ENCODE measurements at places on chromosomes 2 and 18.

DNA sequence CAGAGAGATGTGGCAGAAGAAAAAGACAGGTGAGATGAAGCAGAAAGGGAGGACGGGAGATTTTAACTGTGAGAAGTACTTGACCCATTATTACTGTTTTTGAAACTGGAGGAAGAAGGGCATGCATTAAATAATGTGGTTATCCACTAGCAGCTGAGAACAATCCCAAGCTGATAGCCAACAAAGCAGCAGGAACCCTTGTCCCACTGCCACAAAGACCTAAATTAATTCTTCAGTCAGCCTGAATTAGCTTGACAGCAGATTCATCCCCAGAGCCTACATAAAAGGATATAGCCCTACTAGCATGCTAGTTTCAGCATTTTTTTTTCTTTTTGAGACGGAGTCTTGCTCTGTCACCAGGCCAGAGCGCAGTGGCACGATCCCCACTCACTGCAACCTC, 19.5 kb upstream of the REG3A start:
- DNase-seq = no peak

- DNase-seq = no peak
Measured at GRCh38 chr2:88808652-88809051, 117.2 kb downstream of the RPIA start.

DNA sequence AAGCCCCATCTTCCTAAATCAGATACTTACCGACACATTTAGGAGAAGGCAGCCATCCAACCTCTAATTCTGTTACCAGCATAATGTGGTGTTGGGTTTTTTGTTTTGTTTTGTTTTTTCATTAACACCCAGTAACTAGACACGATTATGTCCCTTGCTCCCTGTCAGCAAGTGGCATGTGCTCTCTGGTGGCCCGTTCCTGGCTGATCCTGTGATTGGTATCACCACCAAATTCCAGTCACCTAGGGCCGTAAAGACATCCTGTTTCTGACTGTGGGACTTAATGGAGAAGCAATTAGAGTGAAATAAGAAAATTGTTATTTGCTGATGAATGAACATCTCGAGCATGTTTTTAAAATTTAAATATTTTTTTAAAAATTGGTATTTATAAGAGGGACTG, 5.9 kb upstream of the DLX1 start:
- no peak for DNase-seq

GRCh38 chr2:145352484-145352883, 832.6 kb upstream of the ZEB2 start:
- DNase-seq = no peak

GRCh38 chr2:159208438-159208837, 78.1 kb downstream of the WDSUB1 start:
- no peak for DNase-seq

- no peak for DNase-seq
Measured at GRCh38 chr2:234392041-234392615, 104.8 kb downstream of the ARL4C start.

- DNase-seq = no peak
Measured at GRCh38 chr2:200373231-200373630, 66.7 kb downstream of the SPATS2L start.

GRCh38 chr2:227710986-227711385, 6.8 kb downstream of the SLC19A3 start:
- no peak for DNase-seq

- DNase-seq = no peak
Measured at GRCh38 chr18:80253236-80253635, 5.9 kb upstream of the PARD6G start.

DNA sequence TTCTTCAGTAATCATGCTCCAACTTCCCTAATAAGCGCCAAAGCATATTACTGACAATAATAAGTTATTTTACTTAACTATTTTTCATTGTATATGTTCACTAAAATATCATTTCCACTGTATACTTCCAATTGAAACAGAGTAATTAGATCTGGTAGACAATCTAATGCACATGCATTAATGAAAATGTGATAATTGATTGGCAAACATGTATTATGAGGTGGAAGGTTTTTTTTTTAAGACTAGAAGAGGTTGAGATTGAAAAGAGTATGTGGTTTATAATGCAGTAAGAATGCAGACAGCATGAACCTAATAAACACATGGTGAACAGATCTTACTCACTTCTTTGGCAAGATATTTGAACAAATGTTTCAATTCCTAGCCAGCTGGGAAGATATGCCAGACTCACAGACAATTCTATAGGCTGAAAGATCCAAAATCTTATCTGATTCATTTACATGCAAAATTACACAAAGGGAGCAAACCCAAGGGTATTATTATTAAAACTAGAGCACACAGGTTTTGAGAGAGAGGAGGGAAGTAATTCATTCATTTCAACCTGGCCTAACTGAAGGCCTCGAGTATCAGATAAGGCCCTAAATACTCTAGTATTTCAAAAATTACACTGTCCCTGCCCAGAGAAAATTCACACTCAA, 2.8 kb downstream of the NCKAP1 start:
- DNase-seq = no peak

DNA sequence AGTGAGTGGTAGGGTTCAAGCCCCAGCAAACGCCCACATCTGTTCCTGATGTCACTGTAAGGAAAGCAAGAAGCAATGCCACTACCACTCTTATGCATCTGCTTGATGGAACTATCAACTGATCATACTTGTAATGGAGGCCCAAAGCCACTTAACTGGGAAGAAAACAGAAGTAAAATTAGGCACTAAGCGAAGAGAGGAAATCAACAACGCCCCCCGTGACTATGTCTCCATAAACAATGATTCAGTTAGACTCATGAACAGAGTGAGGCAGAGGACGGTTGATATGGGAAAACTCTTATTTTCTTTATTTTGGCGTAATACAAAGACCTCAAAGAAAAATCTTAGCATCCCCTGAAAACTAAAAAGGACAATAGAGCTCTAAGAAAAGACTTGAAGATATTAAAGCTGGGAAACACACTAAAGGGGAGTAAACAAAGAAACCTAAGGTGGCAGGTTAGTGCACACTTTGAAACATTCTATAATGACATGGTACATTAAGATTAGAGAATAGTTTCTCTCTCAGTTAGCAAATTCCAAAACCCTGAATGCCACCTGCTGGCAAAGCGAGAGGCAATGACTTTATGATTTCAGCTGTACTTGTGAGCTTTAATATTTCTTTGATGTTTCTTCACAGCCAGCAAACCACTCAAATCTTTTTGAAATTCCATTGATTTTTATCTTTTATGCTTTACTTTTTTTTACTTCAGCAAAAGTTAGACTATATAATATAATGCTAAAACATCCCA, 86.5 kb downstream of the LRP2 start:
- DNase-seq = no peak

DNA sequence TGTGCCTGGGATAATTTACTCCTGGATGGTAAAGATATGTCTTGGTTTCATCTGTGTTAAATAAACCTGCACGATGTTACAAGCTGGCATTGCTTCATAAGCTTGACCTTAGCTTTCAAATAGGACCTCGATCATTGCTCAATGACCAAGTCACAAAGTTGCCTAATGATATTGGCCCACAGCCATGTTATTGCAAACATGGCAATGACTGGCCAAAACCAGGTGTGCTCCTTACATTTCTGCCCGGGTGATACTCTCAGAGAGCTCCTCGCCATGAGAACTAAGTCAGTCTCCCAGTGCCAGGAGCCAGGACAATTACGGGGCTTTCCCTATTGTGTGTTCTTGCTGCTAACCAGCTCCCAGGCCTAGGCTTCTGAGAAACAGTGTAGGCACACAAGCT, 72.5 kb upstream of the CYP1B1 start:
- no peak for DNase-seq

GRCh38 chr2:74691929-74692328, 37.9 kb downstream of the SEMA4F start:
- DNase-seq = no peak

- no peak for DNase-seq
Measured at GRCh38 chr2:217228732-217229131, 368.9 kb upstream of the TNP1 start.

DNA sequence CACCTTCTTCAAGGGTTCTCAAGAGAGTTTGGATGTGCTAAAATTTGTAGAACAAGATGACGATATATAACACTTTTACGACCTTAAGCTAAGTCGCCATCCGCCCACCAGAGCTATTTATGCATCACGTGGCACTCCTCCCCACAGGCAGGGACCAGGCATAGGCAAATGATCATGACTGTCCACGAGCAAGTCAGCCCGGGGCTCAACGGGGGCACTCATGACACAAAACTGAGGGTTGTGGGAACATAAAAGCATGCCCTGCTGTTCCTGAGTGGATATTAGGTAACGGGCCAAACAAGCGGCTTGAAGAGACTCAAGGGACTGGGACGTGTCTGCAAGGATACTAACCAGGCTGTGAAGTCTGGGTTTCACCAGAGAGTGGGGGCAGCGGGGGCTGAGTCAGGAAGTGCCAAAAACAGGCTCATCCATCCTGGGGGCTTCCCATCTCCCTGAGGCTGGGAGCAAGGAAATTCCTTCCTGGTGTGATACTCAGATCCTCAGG, 58.1 kb downstream of the FAM178B start:
- DNase-seq = no peak

- DNase-seq = no peak
Measured at GRCh38 chr2:100921685-100922161, 80.4 kb upstream of the RPL31 start.

- DNase-seq = no peak
Measured at GRCh38 chr18:67199993-67200617, 316.4 kb downstream of the DSEL start.

GRCh38 chr2:30663806-30664205, 143.4 kb downstream of the CAPN13 start:
- no peak for DNase-seq

DNA sequence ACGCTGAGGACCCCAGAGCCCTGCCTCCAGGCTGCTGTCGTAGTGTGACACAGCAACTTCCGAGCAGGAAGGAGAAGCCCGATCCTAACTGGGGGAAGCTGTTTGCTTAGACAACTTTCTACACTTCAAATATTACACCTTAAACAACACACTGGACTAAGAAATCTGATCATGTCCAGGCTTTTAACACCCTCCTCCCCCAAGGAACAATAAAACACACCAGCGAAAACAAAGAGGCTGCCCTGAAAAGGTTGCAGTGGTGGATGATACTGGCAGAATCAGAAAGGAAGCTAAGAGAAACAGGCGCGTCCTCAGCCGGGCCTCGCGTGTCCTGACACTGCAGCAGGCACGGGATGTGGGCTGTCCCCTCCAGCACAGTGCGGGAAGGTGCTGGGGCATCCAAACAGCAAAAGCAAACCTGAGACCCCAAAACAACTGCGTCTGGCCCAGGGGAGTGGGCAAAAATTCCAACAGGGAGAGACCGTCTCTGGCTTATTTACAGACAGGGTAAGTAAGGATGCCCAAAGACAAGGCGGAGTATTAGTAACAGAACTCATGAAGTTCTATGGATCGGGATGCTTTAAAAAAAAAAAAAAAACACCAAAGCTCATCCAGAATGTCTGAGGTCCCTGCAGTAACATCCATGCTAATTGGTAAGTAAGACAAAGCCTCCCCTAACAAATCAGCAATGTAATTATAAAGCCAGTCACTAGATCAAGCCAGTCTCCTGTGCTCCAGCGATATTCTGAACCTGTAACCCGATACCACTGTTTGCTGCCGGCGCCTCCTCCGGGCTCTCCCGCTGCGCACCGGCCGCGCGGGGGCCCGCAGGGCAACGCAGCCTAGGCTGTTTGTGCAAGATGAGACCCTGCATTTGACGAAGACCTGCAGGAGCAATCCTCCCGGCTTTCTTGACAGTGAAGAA, 9.0 kb downstream of the SERTAD2 start:
- DNase-seq = no peak

GRCh38 chr18:36162981-36163380, 24.3 kb upstream of the MOCOS start:
- DNase-seq = no peak

- DNase-seq = no peak
Measured at GRCh38 chr2:8704906-8705305, 23.1 kb downstream of the ID2 start.

- DNase-seq = no peak
Measured at GRCh38 chr2:236857781-236858180, 227.9 kb upstream of the COPS8 start.

- DNase-seq = no peak
Measured at GRCh38 chr2:65043001-65043400, 13.2 kb upstream of the CEP68 start.

DNA sequence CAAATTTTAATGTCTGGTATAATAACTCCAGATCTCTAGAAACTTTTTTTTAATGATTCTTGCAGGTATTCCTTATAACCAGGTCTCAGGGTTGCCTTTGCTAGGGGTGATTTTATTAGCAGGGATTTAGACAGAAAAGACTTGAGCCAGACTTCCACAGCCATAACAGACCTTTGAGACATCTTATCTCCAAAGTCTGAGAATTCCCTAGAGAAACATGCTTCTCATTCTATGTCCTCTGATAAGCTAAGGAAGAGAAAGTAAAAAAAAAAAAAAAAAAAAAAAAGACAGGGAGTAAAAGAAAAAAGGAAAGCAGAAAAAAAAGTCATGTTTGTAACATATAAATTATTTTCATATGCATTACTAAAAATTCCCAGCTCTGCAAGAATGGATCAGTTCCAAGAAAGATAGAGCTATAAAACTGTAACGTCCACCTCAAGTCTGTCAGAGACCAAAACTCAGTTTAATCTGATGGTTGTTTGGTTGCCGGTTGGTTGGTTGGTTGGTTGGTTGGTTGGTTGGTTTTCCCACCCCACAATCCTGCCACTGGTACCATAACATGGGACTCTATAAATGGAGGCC, 153.8 kb downstream of the COL6A3 start:
- DNase-seq = no peak

GRCh38 chr18:63795606-63796005, 20.4 kb downstream of the SERPINB7 start:
- DNase-seq = no peak

GRCh38 chr2:234874347-234875046, 77.3 kb upstream of the SH3BP4 start:
- no peak for DNase-seq

- DNase-seq = no peak
Measured at GRCh38 chr2:152420363-152420762, 85.4 kb downstream of the FMNL2 start.

DNA sequence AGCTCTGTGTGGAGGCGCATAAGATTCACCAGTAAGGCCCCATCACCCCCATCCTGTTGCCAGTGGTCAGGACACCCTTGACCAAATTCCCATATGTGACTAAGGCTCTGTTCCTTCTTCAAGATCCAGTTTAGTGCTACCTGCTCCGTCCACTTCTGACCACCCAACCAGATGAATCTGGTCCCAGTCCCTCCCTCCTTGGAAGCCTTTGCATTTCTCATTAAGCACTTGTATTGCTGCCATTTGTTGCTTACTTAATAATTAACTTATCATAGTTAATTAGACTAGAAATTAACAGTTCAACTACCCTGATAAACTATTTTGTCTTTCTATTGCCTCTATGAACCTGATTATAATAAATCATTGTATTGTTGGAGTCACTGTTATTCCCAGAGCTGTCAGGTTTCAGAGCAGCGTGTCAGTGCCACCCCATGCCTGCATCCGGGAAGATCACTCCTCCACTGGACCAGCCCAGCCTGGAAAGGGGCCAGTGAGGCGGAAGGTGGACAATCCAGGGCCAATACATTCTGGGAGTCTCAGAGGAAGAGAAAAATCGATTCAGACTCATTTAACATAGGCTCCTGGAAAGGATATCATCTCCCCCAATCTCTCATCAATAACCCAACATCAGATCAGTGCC, 9.5 kb upstream of the NAT8 start:
- DNase-seq = no peak

Data from effector memory CD4-positive, alpha-beta T cell (primary cell).